ENCODE measurements at places on chromosomes 1 and 21. TPM values are rescaled to one million over a fixed set of nuclear protein-coding genes. Genes with fewer than 3 reads are reported as not detected.

DNA sequence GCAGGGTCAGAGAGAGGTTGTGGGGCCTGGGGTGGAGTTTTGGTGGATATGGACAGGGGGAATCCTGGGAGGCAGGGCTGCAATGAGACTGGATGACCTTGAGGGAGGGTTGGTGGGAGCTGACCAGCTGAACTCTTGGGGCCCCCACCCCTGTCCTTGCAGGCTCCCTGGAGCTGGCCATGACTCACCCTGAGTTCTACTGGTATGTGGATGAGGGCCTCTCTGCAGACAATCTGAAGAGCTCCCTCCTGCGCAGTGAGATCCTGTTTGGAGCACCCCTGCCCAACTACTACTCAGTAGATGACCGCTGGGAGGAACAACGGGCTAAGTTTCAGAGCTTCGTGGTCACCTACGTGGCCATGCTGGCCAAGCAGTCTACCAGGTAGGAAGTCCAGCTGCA is 23.6 kb downstream of the DISP3 start:
- DNase-seq: no peak

CR1 gene
- not detected for polyA plus RNA-seq

DNA sequence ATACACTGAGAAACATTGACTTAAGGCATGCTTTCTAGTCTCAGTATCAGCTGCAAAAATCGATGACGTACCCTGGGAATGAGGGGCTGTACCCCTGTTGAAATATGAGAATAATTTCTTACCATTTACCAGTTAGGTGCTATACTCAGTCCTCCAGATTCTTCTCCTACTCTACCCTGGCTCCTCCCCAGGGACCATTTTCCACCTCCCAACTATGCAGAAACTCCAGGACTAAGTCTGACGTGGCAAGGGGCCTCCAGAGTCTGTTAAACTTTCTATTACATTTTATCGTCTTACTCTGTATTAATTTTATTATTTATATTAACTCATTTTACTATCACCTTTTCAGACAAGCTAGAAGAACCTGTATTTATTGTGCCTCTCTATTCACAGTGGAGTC is 124.3 kb downstream of the CYYR1 start:
- DNase-seq: no peak

DNA sequence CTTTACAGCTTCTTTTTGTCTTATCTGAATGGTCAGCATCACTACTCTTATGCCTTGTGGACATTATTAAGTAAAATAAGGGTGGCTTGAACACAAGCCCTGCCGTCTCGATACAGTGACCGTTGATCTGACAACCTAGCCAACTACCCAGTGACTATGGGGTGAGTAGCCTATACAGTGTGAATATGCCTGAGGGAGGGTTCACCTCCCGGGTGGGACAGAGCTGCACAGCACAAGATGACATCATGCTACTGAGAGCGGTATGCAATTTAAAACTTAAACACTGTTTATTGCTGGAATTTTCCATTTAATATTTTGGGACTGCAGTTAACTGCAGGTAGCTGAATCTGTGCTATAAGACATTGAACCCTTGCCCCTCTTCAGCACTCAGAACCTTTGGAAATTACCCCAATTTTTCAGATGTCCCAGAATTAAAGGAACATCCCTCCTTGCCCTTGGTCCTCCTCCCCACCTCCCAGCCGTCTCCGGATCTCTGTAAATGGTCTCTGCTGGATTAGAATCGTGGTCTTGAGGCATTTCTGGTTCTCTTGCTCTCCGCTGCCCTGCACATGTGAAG is 618.5 kb downstream of the PTPRU start:
- DNase-seq: no peak

GRCh38 chr1:29975036-29975694 is 738.8 kb downstream of the PTPRU start:
- DNase-seq: peak; percentile 33

DNA sequence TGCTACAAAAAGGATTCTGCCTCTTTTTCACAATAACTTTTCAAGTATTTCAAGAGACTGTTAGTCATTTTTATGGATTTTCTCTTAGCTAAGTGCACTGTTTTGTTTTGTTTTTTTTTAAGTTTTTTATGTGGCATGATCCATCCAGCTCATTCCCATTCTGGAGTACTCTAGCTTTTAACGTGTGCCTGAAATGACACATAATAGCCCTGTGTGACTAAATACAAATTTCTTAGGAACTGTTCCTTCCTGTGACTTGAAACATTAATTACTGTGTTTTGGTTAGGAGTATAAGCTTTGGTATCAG is 143.9 kb downstream of the HS2ST1 start:
- no peak for DNase-seq

DNA sequence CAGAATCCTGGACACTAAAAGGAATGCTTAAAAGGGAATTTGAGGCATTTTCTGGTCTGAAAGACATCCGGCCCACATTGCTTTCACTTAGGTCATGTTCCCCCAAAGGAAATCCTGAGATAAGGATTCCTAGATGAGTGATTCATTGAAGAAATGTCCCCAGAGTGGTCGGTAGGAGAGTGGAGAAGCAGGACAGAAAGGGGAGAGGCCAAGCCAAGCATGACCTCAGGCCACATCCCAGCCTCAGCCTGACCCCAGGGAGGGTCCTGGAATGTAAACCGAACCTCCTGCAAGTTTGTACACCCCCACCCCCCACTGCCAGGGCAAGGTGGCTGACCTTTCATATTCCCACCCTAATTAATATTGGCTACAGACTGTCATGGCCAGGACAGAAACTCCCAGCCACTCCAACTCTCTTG is 16.6 kb downstream of the HIVEP3 start:
- DNase-seq: peak; percentile 36

DNA sequence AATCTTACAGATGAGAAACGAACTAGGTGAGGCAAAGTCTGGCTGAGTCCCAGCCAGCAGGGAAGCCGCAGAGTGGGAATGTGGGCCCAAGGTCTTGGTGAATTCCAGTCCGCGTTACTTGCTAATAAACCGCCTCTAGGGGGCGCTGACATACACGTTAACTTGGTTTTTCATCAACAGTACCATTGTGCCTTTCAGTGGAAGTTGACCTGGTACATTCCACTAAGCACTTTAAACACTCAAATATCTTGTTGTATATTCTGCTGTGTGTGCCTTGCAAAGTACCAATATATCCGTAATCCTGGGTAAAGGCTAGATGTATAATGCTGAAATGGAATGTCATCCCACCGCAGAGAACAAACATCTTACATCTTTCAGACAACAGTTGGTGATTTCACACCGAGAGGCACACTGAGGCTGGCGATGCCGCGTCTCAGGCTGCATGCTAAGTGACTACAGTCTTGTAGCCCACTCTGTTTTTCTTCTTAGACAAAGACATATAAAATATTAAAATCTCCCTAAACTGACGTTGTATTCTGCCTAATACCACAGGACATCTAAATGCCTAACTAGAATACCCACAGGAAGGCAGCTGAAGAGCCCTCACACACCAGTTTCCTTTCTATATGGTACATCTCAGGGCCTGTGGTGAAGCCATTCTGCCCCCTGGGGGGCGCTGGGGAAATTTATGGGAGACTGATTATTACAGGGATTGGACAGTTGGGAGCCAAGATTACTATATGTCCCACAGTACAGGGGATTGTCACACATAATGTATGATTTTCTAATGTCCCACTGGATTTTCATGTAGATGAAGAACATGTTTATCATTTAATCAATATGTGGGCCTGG is 49.2 kb upstream of the C1orf198 start:
- peak; percentile 26 for DNase-seq

DNA sequence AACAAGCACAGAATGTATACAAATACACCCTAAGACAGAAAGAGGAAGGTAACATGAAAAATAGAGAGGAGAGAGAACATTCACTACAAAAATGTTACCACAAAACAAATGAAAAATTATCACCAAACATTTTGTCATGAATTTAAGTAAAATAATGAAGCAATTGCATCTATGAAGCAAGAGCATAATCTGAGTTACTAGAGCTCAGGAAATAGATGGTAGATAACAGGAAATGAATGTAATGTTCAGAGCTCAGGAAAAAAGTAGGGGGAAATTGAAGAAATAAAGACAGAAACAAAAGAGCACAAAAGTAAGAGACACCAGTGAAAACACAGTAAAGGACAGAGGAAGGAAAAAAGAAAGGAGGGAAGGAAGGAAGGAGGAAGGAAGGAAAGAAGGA is 19.4 kb downstream of the SEC16B start:
- no peak for DNase-seq

GRCh38 chr21:31363720-31364119 is 19.7 kb upstream of the TIAM1 start:
- DNase-seq: no peak

PDIK1L gene
- 3.0 TPM for polyA plus RNA-seq

DNA sequence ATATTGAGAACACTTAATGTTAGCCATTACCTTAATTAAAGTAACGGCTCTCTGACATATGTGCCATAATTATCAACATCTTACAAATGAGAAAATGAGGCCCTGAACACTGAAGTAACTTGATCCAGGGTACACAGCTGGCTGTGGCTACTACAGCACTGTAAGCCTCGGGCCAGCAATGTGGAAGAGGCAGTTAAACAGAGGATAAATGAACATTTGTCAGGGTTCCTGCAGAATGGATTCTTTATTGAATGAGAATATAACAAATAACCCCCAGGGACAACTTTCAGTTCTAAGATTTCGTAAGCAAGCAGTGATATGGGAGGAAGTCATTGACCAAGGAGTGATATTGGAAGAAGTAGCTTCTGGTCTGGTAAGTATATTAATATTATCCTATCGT is 70.5 kb upstream of the SCYL3 start:
- DNase-seq: no peak

- no peak for DNase-seq
Observed at GRCh38 chr1:47233186-47233585, 1.2 kb upstream of the TAL1 start.

NUCKS1 gene
- 80.5 TPM for polyA plus RNA-seq

C1QTNF12 gene
- polyA plus RNA-seq: 0.21 TPM

VHLL gene
- polyA plus RNA-seq: not detected

- no peak for DNase-seq
Observed at GRCh38 chr1:238476841-238477240, 586.1 kb upstream of the ZP4 start.

DNA sequence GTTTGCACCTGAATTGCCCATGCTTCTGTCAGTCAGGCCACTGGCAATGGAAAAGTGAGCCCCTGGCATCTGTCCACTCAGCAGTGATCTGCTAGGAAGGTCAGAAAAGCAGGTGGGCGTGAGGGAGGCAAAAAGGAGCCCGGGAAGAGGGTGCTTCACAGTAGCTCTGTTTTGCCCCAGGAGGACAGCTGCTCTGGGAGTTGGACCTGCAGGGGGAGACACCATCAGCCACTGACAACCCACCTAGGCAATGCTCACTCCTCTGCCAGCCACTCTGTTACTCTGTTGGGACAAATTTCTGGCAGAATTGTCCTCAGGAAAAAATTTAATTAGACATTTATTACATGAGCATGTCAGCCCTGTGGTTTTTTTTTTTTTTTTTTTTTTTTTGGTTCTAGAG is 146.4 kb downstream of the LRIG2 start:
- DNase-seq: no peak

CASQ1 gene
- 0.17 TPM for polyA plus RNA-seq

DNA sequence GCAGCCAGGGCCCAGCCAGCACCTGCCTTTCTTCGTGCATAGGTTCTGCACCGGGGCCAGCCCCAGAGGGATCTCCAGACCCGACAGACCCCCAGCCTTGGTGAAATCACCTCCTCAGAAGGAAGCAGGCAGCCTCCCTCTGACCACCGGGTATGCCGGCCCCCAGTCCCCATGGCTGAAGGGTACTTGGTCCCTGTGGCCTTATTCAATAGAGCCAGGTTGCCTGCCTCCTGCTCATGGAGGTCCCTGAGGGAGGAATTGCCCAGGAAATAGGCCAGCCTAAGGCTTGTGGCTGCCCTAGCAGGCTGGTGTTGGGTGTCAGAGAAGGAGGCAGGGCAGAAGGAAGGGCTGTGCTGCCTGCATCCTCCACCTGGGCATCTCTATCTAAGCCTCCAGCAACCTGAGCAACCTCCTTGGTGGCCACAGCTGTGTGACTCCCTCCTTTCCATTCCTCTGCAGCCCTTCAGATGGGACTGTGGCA is 338.2 kb upstream of the VAMP3 start:
- no peak for DNase-seq

DNA sequence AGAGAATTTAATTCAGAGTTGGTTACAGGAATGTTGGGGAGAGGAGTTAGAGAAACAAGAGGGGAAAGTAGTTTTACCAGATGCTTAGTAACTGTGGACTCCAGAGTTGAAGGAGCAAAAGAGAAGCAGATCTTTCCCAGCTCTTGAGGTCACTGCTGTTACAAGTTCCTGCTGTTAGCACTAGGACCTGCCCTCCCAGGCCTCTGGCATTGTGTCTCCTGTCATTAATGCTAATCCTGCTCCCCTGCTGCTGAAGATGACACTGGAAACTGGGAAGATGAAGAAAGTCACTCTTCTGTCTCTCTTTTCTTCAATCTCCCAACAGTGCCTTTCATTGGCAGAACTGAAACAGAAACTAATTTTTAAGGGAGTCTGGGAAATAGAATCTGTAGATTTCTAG is 845.6 kb downstream of the ADGRL2 start:
- DNase-seq: no peak

TMEM52 gene
- 0.53 TPM for polyA plus RNA-seq

FCRL1 gene
- not detected for polyA plus RNA-seq

DNA sequence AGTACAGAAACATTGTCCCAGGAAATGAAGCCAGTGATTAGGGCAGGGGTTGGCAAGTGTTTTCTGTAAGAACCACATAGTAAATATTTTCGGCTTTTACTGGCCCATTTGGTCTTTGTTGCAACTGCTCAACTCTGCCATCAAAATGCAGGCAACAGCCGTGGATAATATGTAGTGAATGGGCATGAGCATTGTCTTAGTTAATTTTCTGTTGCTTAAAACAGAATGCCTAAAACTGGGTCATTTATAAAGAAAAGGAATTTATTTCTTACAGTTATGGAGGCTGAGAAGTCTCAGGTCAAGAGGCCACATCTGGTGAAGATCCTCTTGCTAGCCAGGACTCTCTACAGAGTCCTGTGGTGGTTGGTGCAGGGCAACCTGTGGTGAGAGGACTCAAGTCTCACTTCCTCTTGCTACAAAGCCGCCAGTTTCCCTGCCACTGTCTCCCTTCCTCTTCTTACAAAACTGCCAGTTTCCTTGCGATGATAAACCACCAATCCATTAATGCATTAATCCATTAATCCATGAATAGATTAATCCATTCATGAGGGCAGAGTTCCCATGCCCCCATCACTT is 166.4 kb downstream of the PSMG1 start:
- DNase-seq: no peak

Data from AG04450 (cell line).